ENCODE measurements at places on chromosomes 12 and 14. TPM values are rescaled to one million over a fixed set of nuclear protein-coding genes. Genes with fewer than 3 reads are reported as not detected.

- peak; percentile 0 for DNase-seq
Measured at GRCh38 chr14:80146941-80147340, 64.4 kb downstream of the DIO2 start.

- no peak for DNase-seq
Measured at GRCh38 chr14:61091657-61092273, 110.7 kb downstream of the SLC38A6 start.

- DNase-seq = no peak
Measured at GRCh38 chr12:109716512-109717389, 3.1 kb downstream of the FAM222A start.

- DNase-seq = no peak
Measured at GRCh38 chr12:94206886-94207285, 58.5 kb downstream of the PLXNC1 start.

- DNase-seq = no peak
Measured at GRCh38 chr14:59154373-59154772, 34.1 kb upstream of the DAAM1 start.

DNA sequence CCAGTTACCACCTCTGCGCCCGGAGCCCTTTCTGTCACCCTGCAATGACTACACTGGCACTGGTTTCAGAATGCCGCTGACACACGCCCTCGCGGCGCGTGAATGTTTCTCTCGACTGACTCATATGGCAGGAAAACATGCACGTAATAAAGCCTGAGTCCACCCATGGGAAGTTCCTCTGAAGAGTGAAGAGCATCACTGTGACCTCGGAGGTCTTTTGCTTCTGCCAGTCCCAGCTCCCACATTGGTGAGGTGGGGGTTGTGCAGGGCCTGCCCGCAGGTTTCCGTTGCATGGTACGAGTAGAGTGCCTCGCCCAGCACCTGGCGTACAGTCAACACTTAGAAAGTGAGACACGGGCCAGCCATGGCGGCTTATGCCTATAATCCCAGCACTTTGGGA lies 11.1 kb upstream of the SLC6A12 start:
- DNase-seq = no peak

DNA sequence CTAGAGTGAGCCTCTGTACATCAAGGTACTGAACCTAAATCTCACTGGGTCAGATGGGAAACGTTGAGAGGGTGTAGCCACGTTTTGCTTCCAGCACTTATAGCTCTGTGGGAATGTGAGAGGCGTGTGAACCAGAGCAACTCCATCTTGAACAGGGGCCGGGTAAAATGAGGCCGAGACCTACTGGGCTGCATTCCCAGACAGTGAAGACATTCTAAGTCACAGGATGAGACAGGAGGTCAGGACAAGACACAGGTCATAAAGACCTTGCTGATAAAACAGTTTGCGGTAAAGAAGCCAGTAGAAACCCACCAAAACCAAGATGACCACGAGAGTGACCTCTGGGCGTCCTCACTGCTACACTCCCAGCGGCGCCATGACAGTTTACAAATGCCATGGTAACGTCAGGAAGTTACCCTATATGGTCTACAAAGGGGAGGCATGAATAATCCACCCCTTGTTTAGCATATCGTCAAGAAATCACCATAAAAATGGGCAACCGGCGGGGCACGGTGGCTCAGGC lies 63.4 kb upstream of the NCOR2 start:
- no peak for DNase-seq

- DNase-seq = no peak
Measured at GRCh38 chr12:46470975-46471374, 98.4 kb upstream of the SLC38A2 start.

GRCh38 chr12:22413592-22413991 lies 79.1 kb upstream of the ST8SIA1 start:
- no peak for DNase-seq

DNA sequence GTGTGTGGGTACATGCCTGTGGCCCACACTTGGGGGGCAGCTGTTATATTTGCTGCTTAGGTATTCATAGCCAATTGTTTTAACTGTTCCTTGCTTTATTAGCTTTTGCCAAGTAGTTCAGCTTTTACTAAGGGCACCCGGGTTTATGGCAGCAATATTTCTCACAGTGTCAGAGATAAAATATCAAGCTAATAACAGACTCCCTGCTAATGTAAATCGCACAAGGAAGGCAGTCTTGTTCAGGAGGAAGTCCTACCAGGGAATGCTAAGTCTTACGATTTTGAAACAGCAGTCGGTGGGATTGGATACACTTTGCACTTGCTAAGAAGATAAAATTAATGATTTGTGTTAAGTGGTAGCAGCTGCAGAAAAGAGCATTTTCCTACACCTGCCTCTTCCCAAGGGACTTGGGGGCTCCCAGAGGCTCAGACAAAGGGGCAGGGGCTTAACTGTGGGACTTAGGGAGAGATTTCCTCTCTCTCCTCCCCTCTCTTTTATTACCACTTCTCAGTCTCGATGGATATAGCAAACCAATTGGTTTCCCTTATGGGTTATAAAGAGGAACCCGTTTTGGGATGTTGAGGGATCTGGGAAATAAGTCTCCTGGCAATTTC lies 175.1 kb downstream of the NRXN3 start:
- no peak for DNase-seq

DNA sequence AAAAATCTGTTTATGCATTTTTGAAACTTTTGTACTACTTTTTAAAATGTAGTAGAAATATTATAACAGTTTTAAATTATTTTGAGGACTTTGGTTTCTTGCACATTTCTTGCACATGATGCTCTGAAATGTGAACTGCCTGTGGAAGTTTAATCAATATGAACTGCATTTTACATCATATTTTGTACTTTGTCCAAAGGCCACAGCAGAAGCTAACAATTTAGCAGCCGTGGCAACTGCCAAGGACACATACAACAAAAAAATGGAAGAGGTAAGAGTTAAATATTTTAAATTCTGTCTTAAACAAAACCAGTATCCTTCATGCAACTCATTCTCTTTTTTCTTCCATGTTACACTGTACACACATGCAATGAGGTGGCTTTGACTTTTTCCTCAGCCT lies 45.1 kb downstream of the SAV1 start:
- DNase-seq = no peak

DNA sequence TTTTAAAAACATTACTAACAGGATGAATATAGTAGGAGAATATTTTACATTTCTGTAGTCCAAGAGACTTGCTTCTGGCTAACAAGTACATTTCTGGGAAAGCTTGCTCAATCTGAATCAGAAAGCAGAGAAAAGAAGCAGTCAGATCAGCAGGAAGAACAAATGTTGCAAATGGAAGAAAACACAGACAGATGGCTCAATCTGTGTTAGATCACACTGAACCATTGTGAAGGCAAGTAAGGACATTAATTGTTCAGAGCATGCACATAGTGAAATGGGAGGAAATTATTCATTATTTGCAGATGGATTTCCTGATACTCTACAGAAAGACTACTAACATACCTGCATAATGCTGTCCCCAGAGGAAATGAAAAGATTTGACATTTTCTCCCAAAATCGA lies 65.2 kb upstream of the CNOT2 start:
- no peak for DNase-seq

DNA sequence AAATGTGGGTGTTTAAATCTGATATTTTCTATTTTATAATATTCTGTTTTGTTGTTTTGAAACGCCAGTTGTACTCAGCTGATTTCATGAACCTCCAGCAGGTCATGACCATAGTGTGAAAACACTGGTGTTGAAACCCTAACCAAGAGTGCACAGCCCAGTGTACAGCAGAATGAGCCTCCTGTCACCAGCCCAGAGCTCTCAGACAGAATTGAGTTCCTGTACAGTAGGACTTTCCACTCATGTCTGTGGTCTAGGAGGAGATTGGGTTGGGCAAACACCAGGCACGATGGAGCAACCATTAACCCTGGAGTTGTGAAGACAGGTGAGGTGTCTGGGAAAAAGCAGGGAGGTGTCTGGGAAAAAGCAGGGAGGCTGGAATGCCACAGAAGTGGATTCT lies 908.8 kb downstream of the VRK1 start:
- DNase-seq = no peak

DNA sequence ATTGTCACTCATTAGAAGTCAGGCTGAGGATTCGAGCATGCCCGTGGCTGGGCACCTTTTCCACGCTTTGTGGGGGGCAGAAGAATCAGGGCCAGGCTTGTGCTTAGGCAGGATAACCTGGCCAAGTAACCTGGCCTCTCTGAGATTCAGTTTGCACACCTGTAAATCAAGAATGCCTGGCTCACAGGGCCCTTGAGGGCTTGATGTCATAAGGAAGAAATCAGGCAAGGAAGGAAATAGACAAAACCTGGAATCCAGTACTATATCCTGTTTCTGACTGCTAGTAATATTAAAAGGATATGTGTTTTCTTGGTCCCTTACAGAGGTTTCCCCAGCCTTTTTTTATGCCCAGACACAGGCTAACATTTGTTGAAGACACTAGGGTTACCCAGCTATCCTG lies 91.9 kb downstream of the SAMD4A start:
- no peak for DNase-seq

- no peak for DNase-seq
Measured at GRCh38 chr12:92439420-92439805, 263.4 kb upstream of the PLEKHG7 start.

GRCh38 chr14:31106768-31107167 lies 80.6 kb upstream of the STRN3 start:
- no peak for DNase-seq

GRCh38 chr12:70583251-70583650 lies 54.0 kb downstream of the PTPRB start:
- no peak for DNase-seq

DNA sequence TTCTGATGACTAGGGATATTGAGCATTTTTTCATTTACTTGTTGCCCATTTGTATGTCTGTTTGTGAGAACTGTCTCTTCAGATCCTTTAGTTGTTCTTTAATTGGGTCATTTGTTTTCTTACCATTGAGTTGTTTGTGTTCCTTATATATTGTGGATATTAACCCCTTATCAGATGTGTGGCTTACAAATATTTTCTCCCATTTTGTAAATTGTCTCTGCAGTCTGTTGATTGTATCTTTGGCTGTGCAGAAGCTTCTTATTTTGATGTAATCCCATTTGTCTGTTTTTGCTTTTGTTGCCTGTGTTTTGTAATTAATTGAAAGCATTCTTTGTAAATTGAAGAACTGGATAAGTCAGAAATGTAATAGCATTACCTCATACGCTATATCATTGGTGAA lies 459.1 kb upstream of the FOXG1 start:
- no peak for DNase-seq

Gene SERPINA9
- 0.12 TPM for polyA plus RNA-seq

Gene NFE2
- polyA plus RNA-seq = 0.89 TPM

Gene CLEC2A
- polyA plus RNA-seq = not detected

Gene SUDS3
- 16.2 TPM for polyA plus RNA-seq

Gene SMAGP
- polyA plus RNA-seq = 57.6 TPM

Gene A2M
- polyA plus RNA-seq = 171 TPM

Gene CDK2
- polyA plus RNA-seq = 56.6 TPM

Gene MANSC4
- polyA plus RNA-seq = not detected

All from BJ (cell line).